ENCODE measurements at places on chromosomes 11 and 22.

GRCh38 chr11:88623531-88623930, 286.0 kb upstream of the CTSC start:
- no peak for DNase-seq

DNA sequence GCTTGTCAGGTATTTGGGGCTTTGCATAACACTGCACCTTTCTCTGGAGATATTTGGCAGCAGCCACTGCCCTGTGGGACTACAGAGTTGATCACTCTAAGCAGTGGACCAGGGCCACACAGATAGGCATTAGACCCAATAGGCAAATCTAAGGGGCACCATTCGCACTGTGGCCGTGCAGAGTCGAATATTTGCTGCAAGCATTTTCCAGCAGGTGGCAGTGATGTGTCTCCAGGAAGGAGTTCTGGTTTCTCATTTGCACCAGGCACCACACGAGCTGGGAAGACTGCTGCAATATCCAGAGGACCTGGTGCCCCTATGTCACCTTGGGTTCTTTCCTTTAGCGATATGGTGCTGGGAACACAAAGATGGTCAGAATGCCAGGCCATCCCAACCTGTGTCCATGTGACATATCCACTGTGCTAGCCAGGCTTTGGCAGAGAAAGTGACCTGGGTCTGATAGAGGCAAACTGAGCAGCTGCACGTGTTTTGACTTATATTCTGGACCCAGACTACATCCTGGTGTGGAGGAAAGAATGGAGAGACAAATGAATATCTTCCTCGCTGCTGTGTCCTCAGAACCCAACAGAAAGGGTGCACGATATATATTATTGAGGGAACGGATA, 318.7 kb downstream of the BUD13 start:
- no peak for DNase-seq

GRCh38 chr11:23923357-23923756, 573.5 kb upstream of the LUZP2 start:
- no peak for DNase-seq

- DNase-seq = no peak
These were observed 188.4 kb downstream of the SPON1 start for GRCh38 chr11:14150878-14151277.

Measured in activated naive CD4-positive, alpha-beta T cell (primary cell).